ENCODE measurements at places on chromosomes 13 and 19. TPM values are rescaled to one million over a fixed set of nuclear protein-coding genes. Genes with fewer than 3 reads are reported as not detected.

Gene FFAR2
- 0.38 TPM for total RNA-seq

Gene PGPEP1
- total RNA-seq, result 33.9 TPM

Gene NOVA2
- total RNA-seq, result 9.2 TPM

Gene PROZ
- not detected for total RNA-seq

Gene USP12
- 26.2 TPM for total RNA-seq

Gene SAMD4B
- 48.7 TPM for total RNA-seq

Gene KISS1R
- total RNA-seq, result not detected

Gene PEAK3
- 0.75 TPM for total RNA-seq

Gene ADGRE1
- not detected for total RNA-seq

Gene SPTBN4
- 2.4 TPM for total RNA-seq

Gene FBXL3
- total RNA-seq, result 103 TPM

Gene CDC42EP5
- total RNA-seq, result 0.98 TPM
